Activated T-cell treated with anti-CD3 and anti-CD28 coated beads, Interleukin-2, amount 50 U/mL, for 72 hours (primary cell): ENCODE measurements at places on chromosomes 6 and 20. TPM values are rescaled to one million over a fixed set of nuclear protein-coding genes. Genes with fewer than 3 reads are reported as not detected.
A peak's percentile ranks its signal among the peaks of the same experiment; 100 is the strongest.

Gene HLA-G
- 0.37 TPM for total RNA-seq

DNA sequence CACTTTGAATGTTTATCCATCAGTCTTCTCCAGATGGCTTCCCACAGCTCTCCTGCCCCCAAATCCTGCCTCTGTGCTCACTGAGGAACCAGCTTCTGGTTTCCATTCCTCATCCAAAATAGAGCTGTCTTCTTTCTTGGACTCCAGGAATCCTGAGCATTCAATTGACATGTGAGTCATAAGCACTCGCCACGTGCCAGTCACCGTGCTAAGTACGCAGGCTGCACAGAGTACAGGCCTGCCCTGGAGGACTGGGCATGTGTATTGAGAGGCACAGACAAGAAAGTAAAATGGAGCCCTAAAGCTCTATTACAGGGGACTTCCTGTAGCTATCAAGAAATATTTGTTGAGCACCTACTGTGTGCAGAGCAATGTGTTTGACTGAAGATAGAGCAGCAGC, 39.7 kb upstream of the LRFN2 start:
- DNase-seq = no peak

DNA sequence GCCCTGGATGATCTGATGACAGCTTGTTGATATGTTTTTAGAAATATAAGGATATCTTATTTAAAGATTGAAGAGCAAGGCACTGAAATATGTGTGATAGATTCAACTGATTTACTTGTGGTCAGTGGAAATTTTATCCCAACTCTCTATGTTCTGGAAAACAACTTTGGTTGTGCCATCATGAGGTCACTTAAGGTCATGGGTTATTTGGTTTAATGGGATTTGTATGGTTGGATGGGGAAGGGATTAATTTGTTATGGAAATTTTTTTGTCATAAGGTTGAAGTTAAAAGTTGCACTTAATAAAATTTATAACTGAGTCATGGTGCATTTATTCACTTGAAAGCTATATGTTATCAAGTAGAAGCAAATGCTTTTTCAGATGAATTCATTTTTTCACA, 214.3 kb upstream of the LAMP5 start:
- DNase-seq = no peak

- no peak for DNase-seq
Measured at GRCh38 chr6:11213422-11214021, 18.9 kb downstream of the NEDD9 start.

DNA sequence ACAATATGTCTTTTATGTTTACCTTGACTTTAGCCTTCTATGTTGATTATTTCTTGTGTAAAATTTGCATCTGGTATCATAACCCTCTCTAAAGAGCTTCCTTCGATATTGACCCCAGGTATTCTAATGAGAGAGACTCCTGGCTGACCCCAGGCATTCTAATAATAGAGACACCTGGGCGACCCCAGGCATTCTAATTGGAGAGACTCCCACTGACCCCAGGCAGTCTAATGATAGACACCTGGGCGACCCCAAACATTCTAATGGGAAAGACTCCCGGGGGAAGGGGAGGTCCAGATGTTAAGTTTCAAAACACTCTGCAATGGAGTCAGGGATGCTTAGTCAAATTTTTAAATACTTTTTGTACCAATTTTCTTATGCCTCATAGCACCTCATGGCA, 726.4 kb downstream of the COL12A1 start:
- no peak for DNase-seq

DNA sequence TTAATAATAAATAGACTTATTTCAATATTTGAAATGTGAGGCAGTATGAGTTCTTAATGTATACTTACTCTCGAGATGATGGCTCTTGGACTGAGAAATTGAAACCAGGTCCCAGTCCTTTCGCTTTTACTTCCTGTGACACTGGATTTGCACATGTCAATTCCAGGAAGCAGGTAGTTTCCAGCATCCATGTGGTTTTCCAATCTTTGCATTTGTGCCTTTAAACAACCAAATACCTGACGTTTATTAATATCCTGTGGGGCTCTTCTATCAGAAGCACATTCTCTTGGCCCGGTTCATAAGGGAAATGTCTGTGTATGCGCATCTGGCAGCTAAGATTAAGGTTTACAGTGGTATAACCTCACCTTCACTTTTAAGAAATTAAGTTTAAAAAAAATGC, 13.1 kb downstream of the UTRN start:
- DNase-seq = no peak

DNA sequence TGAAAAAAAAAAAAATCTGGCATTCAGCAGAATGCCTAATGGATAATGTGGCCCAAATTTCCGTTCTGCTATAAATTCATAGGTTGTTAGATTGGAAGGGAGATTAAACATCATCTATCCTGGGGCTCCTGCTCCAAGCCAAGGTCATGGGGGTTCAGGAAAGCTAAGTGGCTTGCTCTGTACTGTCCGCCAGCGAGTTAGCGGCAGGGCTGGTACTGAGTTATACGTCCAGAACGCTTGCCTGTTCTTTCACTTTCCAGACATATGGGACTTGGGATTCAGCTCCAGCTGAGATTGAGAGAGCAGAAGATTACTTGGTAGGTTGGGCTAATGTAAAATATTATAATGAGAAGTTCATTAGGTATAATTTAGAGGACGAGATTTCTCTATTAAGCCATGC, 858 bp downstream of the RWDD1 start:
- peak; percentile 17 for DNase-seq

- peak; percentile 72 for DNase-seq
Measured at GRCh38 chr6:136550330-136551071, at the start of gene MAP7. MAP7 (minus strand) TSS chr6:136550422; CDS start chr6:136550408, 14 bp downstream.

DNA sequence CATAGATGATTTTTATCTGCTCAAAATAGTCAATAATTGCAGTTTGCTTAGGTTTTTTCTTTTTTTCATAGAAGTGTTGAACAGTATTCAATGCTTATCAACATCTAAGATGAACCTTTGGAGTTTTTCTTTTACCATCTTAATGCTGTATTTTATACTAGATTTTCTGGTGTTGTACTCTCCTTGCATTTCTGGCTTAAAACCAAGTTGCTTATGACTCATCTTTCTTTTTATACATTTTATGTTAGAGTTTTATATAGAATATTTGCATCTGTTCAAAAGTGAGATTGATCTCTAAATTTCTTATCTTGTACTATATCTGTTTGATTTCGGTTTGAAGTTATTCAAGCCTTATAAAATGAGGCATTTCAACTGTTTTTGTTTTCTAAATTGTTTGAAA, 232.5 kb downstream of the RFPL4B start:
- DNase-seq = no peak

GRCh38 chr6:138176652-138177232, 15.0 kb downstream of the ARFGEF3 start:
- no peak for DNase-seq
